ENCODE measurements at places on chromosomes 4 and X. TPM values are rescaled to one million over a fixed set of nuclear protein-coding genes. Genes with fewer than 3 reads are reported as not detected.

DNA sequence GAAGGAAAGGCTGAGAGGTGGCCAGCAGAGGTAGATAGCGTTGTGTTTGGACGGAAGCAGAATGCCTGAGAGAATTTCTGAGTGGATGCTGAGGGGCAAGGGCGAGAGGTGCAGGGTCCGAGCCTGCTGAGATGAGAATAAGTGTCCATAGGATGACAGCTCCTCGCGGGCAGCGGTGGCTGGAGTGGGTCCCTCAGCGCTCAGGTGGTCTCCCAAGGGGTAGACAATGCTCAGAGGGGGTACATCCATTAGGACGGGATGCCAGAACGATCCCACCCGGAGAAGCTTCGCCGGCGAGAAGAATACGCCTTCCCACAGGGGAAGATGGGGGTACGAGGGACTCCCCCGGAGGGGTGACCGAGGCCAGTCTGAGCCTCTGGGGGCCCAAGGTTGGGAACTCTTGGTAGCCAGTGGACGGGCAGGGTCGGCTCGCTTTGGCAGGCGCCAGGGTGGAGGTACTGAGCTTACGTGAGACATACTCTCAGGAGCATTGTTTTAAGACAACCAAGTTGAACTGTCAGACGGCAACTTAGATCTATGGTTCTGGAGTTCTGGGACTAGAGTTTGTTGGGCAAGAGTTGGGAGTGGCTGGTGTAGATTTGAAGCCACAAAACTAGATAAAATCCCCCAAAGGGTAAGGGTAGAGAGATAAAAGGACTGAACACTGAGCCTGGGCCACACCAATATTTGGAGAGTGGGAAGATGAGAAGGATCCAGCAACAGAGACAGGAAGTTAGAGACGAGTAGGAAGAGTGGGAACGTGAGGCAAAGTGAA, 15.8 kb downstream of the BRCC3 start:
- DNase-seq = no peak

DNA sequence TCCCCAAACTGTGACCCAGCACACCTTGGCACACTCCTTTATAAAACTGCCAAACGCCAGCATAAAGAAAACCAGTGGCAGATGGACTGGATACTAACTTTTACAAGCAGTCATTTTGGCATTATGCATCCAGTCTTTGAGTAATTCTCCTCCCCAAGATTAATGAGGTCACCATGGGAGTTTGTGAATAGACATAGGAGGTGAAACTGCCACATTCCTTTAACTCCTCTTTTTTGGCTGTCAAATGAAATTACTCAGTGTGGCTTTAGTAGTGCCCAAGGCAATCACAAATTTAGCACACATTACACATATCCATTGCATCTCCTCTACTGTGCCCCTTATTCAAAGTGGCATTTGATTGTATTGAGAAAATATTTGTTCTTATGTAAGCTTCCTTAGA, 315.3 kb upstream of the FGF13 start:
- no peak for DNase-seq

- DNase-seq = no peak
Observed at GRCh38 chr4:44985152-44985551, 258.8 kb upstream of the GNPDA2 start.

DNA sequence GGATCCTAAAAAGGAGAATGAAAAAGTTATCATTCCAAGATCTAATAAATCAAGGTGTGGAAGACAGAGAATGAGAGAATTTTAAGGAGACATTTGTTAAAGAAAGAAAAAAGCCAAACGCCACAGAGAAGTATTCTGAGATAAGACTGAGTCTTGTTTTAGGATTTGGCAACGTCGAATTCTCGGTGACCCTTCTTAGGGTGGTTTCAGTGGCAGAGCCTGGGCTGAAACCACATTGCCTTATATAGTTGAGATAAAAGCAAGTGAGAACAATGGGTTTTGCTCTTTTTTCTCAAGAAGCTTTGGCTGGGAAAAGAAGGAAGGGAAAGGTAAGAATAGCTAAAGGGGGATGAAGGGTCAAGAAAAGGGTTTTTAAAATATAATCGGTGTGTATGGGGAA, 209.4 kb downstream of the VEGFC start:
- no peak for DNase-seq

- DNase-seq = no peak
Observed at GRCh38 chr4:67236788-67237187, 308.5 kb downstream of the CENPC start.

The CLTRN gene
- total RNA-seq = under 0.01 TPM

DNA sequence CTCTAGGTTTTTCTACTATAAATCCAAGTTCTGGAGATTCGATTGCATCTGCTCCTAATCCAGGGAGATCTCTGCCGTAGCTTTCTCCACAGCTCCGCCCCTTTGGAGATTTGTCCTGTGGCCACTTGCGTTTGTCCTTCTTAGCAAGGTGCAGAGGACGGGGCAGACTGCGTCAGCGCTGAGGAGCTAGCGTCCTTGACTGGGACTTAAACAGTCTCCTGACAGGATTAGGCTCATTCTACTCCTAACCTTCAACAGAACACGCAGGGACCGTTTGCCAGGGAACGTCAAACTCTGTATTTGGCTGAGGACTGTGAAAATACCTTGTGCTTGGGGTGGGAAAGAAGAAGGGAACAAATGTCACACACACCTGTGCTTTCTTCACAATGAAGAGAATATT, 38.6 kb downstream of the SORBS2 start:
- DNase-seq = no peak

DNA sequence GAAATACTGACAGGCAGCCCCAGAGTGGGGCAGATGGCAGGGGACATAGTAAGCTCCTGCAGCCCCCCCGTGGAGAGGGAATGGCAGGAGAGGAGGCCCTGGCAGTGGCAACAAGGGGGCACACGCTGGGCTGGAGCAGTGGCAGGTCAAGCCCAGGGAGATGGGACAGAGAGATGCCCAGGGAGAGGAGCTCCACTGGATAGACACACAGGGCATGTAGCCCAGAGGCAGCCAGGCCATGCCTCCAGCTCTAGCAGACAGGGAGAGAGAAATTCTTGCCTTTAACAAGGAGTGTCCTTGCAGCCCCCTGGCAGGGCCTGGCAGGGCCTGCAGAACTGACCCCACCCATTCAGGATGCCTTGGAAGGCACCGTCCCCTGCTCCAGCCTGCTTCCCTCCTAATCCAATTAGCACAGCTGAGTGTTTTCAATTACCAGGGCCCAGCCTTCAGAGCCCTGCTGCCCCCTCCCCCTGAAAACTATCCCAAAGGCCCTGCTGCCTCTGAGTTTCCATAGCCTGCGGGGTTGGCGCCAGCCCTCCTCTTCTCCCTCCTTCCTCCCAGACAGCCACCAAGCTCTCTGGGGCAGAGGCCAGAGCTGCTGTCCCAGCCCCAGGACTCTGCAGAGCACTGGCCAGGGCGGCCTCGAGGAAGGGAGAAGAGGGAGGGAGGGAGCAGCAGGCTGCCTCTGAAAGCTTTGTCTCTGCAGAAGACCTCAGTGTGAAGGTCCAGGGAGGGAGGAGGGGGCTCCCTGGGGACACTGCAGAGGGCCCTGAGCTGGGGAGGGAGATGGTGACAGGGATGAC, 12.5 kb downstream of the L1CAM start:
- no peak for DNase-seq

The UGT2B10 gene
- total RNA-seq = not detected

- peak; percentile 75 for DNase-seq
Observed at GRCh38 chr4:1234309-1234695, 14.6 kb downstream of the CTBP1 start.
